ENCODE measurements at places on chromosomes 1 and 21.

GRCh38 chr21:46153247-46154154, 1.9 kb downstream of the FTCD start:
- peak; percentile 51 for DNase-seq

- DNase-seq: no peak
Measured at GRCh38 chr1:245409341-245410195, 254.8 kb downstream of the KIF26B start.

DNA sequence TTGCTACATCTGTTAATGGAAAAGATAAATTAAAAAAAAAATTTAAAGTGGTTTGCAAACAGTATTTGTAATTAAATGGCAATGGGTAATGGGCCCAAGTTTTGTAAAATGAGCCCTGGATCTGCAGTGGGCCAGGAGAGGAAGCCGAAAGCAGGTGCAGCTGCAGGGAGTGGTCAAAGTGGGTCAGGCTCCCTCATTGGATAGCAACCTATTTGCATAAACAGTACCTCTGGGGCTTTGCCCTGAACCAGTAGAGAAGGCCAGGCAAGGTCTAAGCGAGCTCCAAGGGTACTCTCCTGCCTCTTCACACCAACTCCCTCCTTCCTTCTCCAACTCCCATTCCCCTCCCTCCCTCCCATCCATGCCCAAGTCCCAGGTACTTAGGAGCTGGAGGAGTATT, 138.9 kb downstream of the HMGB4 start:
- no peak for DNase-seq

DNA sequence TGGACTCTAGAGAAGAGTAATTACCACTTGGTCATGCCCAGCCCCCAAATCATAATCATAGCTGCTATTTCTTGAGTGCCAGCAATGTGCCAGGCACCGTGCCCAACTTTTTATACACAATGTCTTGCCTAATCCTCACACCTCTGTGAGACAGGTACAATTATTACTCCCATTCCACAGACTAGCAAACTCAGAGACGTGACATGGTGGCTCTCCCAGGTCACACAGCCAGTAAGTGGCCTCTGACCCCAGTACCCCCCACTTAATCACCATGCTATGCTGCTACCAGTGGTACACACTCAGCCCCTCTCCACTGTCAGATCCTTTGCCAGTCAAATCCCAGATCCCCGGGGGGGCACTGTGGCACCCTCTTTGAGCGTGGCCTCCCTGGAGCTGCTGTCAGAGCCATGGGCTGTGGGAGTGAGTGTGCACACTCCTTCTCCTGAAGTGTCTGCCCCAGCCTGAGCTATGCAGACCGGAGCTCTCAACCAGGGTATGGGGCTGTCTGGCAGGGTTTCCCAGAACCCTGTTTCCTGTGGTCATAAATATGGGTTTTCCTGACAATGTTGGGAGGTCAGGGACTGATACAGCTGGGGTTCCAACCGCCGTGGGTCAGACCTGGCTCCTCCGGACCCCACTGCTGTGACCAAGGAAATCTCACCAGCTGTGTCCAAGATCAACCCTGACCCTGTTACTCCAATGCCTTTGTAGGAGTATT, 51.8 kb downstream of the LACTBL1 start:
- DNase-seq: no peak

- DNase-seq: no peak
Measured at GRCh38 chr1:207203541-207203940, 99.5 kb downstream of the C4BPA start.

- DNase-seq: no peak
Measured at GRCh38 chr1:64363111-64363510, 106.8 kb upstream of the CACHD1 start.

- no peak for DNase-seq
Measured at GRCh38 chr1:206486995-206487788, 16.9 kb downstream of the IKBKE start.
